ENCODE measurements at places on chromosomes 7 and 10.
A peak's percentile ranks its signal among the peaks of the same experiment; 100 is the strongest.

- DNase-seq, result no peak
Observed at GRCh38 chr7:142133731-142134148, 22.2 kb downstream of the MGAM2 start.

GRCh38 chr7:84999450-84999849, 187.4 kb downstream of the SEMA3D start:
- no peak for DNase-seq

DNA sequence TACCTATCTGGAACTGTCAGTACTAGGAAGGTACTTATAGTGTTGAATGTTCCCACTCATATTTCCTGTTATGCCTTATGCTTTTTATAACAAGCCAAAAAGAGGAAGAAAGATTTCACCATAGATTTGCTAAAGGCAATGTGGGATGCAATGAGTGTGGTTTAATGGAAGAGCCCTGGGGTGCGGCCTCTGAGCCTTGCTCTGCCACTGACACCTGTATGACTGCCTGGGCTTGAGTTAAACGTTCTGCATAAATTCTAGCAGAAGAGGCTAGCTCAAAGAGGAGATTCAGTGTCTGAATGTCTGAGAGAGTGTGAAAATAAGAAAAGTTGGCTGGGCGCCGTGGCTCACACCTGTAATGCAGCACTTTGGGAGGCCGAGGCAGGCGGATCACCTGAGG, 143.8 kb downstream of the TPST1 start:
- no peak for DNase-seq

DNA sequence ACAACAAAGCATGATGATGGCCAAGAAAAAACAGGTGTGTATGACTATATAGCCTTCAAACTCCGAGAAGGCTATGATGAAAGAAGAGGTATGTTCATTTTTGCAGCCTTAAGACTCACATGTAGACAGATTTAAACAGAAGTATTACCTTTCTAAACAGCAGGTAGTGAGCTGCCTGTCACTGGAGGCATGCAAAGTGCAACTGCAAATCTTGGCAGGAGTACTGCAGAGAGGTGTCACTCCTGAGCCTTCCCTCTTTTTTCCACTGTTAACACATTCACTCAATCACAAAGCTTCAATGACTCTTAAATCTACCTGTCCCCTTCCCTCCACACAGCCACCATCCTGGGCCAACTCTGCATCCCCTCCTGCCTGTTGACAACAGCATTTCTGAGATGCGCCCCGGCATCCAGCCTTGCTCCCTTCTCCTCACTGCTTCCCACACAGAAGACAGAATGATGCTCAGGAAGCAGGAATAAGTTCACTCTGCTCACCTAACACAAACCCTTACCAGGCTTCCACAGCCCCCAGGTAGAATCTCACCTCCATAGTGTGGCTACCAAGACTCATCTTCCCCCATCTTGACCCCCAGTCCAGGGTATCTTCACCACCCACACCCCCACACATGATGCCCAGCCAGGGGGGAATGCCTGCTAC, 161.9 kb upstream of the ZMIZ1 start:
- no peak for DNase-seq

DNA sequence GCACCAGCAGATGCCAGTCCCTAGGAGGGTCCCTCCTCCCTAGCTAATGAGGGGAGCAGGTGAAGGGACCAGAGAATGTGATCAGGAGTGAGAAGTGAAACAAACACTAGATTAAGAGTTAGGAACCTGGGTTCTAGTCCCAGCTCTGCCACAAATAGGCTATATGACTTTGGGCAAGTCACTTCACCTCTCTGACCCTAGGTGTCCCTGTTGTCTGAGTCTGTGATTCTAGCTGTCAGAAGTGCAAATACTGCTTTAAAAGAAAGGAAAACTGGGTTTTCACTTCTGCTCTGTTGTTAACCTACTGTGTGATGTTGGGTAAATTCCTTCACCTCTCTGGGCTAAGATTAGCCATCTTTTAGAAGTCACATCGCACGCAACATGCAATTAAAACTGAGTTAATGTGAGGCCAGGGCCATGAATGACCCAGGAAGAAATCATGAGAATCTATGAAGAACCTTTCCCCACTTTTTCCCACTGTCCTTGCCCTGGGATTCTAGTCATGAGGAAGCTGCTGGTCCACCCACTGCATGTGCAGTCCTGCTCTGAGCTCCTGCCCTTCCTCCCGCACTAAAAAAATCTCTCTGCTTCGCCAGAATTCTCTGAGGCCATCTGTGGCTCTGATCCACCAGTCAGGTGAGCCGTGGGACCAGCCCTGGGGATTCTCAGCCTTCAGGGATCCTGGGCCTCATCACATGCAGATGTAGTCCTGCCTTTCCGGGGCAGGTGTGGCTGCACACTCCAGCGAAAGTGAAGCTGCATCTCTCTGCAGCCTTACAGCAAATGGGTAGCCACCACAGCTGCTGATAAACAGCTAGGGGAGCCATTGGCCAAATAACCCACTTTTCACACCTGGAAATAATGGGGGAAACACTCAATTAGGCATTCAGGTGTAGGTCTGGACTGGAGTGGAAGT, 181.7 kb downstream of the PLXNA4 start:
- no peak for DNase-seq

GRCh38 chr7:17094963-17095574, 203.4 kb upstream of the AHR start:
- DNase-seq, result no peak

GRCh38 chr10:111493024-111493625, 416.3 kb downstream of the ADRA2A start:
- DNase-seq, result no peak

DNA sequence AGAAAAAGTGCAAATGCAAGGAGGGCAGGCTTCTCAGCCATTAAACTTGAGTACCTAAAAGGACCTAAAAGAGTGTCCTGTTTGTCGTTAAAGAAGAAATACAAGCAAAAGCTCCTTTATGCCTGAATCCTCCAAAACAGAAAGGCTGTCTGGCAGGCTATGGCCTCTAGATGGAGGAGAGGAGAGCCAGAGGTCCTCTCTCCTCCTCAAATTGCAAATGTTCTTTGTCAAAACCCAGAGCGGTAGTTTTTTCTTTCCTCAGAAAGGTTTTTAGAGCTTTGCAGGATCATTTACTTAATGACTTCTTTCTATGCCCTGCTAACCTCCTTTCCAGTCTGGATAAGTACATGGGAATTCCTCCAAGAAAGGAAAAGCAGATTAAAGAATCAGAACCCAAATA, 1.9 kb upstream of the SORCS1 start:
- DNase-seq, result no peak

DNA sequence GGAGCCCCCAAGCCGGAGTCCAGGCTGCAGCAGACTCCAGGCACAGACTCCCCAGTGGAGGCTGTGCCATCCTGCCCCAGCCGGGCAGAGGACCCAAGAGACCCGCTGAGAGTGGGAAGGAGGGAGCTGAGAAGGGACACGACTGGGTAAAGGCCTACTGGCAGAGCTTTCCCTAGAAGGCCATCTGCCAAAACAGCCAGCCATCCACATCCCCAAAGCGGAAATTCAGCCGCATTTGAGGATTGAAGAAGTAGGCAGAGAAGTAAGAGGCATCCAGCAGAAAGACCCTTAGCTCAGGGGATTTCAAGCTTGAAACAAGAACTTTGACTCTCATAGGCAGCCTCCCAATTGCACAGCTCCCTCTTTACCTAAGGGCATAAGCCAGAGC, 857 bp downstream of the CPXM2 start:
- DNase-seq, result no peak

DNA sequence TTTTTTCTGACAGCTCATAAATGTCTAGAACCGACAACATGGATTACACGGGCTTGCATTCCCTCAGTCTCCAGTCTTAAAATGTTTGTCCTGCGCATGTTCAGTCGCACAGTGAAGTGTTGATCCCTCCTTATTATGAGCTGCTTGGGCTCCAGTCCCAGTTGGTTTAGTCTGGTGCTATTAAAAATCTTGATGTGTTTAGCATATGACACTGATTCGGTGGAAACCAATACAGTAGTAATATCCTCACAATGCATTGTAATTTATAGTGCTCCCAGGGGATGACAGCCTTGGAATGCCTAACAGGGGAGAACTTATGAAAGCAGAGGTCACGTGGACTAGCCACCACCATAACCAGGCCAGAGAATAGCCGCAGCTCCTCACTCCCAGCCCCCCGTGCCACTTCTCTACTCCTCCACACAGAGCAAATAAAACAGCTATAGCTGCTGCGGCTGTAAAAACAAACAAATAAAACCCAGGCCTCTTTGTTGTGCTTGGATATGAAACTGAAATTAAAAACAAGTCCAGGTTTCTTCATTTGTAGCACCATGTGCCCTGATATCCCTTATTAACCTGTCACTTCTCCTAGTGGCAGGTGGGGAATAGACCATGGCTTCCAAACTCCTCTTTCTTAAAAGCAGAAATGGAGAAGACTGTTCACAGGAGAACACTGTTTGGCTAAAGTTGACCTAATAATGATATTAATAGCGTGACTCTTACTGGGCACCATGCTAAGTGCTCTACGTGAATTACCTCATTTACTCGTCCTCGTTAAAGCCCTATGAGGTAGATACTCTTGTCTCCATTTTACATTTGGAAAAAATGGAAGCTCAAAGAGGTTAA, 7.7 kb downstream of the DPCD start:
- DNase-seq, result no peak

DNA sequence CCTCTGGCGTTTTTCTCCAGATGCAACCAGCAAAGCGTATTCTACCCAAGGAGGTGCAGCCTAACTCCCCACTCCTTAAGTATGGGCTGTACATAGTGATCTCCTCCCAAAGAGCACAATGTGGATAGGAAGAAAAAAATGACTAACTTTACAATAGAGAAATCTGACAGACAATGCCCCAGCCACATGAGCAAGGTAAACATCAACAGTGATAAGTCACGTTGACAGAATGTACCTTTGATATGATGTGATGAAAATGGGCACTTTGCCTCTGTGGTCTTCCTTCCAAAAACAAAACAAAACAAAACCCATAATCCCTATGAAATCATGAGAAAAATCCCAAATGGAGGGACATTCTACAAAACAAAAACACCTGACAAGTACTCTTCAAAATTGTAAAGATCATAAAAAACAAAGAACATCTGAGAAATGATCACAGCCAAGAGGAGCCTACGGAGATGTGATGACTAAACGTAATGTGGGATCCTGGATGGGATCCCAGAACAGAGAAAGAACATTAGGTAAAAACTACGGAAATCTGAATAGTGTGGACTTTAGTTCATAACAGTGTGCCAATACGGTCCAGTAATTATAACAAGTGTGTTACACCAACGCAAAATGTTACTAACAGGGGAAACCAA, 50.6 kb downstream of the ABLIM1 start:
- peak; percentile 42 for DNase-seq

- DNase-seq, result no peak
Observed at GRCh38 chr7:90532231-90532929, 62.9 kb downstream of the PTTG1IP2 start.

GRCh38 chr10:6406220-6407033, 173.6 kb downstream of the PRKCQ start:
- peak; percentile 29 for DNase-seq

GRCh38 chr7:130491841-130492522, at the start of gene MEST:
Gene MEST, plus strand, starts transcription at chr7:130492085. Its CDS starts 229 bp downstream, at chr7:130492314.
- no peak for DNase-seq

GRCh38 chr10:61024856-61025201, 80.8 kb upstream of the RHOBTB1 start:
- DNase-seq, result peak; percentile 8

- no peak for DNase-seq
Observed at GRCh38 chr10:14366760-14367159, 36.0 kb upstream of the FRMD4A start.

DNA sequence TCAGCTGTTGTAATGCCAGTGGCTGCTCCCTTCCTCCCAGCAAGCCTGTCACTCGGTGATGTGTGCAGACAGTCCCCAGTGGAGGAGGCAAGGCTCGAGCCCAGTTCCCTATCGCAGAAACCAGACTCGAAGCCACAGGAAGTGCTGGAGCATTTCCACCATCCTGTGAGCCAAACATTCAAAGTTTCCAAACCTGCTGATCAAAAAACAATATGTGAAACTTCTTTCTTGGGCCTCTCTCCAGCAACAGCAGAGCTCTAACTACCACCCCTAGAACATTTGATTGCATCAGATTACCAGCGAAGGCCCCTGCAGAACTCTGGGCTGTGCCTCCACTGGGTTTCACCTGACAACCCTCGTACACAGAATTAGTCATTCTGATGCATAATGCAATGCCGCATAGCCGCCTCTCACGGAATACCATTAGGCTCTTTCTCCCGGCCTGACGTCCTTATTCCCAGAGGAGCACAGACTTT, 94.0 kb downstream of the ELMO1 start:
- DNase-seq, result peak; percentile 25

DNA sequence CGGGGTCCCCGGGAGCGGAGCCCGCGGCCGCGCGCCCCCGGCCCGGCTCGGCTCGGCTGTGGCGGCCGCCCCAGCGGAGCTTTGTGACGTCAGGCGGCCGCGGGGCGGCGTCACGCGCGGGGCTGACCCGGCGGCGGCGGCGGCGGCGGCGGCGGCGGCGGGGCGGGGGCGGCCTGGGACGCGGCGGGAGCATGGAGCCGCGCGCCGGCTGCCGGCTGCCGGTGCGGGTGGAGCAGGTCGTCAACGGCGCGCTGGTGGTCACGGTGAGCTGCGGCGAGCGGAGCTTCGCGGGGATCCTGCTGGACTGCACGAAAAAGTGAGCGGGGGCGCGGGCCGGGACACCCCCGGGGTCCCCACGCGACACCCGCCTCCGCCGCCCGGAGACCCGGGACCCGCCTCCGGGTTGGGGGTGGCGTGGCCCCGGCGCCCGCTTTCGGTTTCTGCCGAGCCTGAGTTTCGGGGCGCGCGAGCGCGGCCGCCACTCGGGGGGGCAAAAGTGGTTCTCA, at the start of gene PWWP2B:
PWWP2B (plus strand) TSS at position 165 of the 506 bp plus-strand sequence; CDS start at position 192, 27 bp downstream.
- DNase-seq, result no peak

- no peak for DNase-seq
Observed at GRCh38 chr10:104540181-104540580, 100.9 kb upstream of the SORCS3 start.

GRCh38 chr7:95922191-95922590, 149.8 kb downstream of the DYNC1I1 start:
- DNase-seq, result no peak

- no peak for DNase-seq
Observed at GRCh38 chr7:69398986-69399385, 199.3 kb upstream of the AUTS2 start.

GRCh38 chr10:43409385-43410109, 561 bp upstream of the HNRNPF start:
- DNase-seq, result no peak

- no peak for DNase-seq
Observed at GRCh38 chr10:66455304-66455703, 470.5 kb upstream of the LRRTM3 start.

- DNase-seq, result no peak
Observed at GRCh38 chr10:63240807-63241206, 107.7 kb downstream of the NRBF2 start.

DNA sequence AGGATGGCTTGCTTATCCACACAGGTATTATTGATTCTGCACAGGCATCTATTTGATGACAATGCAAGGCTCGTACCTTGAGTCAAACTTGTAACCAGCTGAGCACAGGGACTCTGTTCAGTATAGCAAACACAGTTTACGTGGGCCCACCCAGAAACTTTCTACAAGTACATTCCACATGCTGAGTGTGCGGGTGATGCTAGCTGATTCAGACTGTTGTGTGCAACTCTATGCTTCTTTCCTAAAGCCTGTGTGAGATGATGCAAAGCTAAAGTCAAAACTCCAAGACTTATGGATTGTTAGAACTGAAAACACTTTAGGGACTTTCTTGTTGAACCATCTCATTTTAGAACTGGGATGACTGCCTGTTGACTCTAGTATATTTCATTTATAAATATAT, 21.5 kb upstream of the CALD1 start:
- DNase-seq, result no peak

GRCh38 chr7:11492307-11492706, 339.7 kb downstream of the THSD7A start:
- no peak for DNase-seq

GRCh38 chr10:102342958-102343357, 52.5 kb upstream of the NFKB2 start:
- peak; percentile 81 for DNase-seq

GRCh38 chr10:90930070-90930837, 9.4 kb upstream of the ANKRD1 start:
- DNase-seq, result peak; percentile 92

Data from A172 (cell line).